Lung (tissue), 17 donors: ENCODE measurements at places on chromosomes 7 and 10. TPM values are rescaled to one million over a fixed set of nuclear protein-coding genes. Genes with fewer than 3 reads are reported as not detected.
A peak's percentile ranks its signal among the peaks of the same experiment; 100 is the strongest.

DNA sequence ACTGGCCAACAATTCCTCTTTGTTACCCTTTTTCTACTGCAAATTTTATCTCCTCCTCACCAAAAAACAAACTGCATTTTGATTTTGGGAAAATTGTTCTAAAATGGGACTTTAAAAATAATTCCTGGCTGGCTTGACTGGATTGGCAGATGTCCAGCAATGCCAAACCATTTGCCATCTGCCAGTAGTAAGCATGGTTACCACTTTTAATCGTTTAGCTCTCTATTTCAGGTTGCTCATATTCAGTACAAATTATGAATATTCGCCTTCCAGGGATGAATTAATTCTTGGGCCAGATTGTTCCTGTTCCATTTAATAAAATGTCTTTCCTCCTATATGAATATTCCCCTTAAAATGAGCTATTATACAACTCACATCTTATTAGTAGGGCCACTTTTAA lies 35.7 kb downstream of the SMNDC1 start:
- no peaks in the 10 kb centered on the region for H3K36me3 ChIP-seq
- no peak for DNase-seq
- H3K4me1 ChIP-seq, result no peaks in the 10 kb centered on the region
- H3K27ac ChIP-seq, result peak overlapping the region; percentile 87

DNA sequence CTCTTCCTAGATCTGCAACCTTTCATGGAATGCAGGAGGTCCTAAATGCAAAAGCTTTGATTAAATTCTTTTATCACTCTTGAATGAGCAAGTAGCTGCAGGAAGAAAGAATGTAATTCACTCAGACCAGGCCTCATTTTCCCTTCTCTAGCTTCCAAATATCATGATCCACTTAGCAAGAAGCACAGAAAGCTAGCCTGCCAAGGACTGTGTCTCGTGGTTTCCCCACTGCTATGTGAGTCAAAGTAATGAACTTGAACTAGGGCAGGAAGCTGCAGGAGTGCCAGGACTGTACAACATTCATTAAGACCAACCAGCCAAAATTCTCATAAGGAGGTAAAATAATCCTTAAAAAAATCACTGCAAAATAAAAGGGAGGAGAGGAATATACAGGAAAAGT lies 379.2 kb downstream of the CALN1 start:
- peak; percentile 34 for DNase-seq
- H3K4me1 ChIP-seq, result no peaks in the 10 kb centered on the region
- H3K27me3 ChIP-seq, result no peaks in the 10 kb centered on the region
- H3K4me3 ChIP-seq, result no peak overlapping the region

GRCh38 chr7:101538596-101539459 lies 90.3 kb downstream of the MYL10 start:
- H3K4me1 ChIP-seq, result no peaks in the 10 kb centered on the region
- H3K27ac ChIP-seq, result no peak overlapping the region
- H3K4me3 ChIP-seq, result no peak overlapping the region
- peak; percentile 78 for DNase-seq
- no peaks in the 10 kb centered on the region for H3K36me3 ChIP-seq

DNA sequence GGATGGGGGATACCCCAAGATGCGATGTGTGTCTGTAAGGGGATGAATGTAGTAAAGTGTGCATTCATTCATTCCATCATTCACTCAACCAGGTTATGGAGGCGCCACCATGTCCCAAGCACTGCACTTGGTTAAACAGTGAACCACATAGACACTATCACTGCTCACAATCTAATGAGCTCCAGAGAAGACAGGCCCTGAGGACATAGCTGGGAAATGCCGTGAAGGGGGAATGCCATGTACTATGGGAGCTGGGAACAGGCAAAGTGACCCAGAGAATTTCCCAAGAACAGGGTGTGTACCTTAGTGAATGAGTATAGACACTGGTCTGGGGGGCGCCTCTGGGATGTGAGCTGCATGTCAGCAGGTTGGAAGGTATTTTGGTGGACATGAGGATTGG lies 44.5 kb upstream of the LBX1 start:
- H3K4me1 ChIP-seq, result no peaks in the 10 kb centered on the region
- peaks cover 2% of the 10 kb centered on the region for H3K27me3 ChIP-seq
- no peak overlapping the region for H3K27ac ChIP-seq

Gene ANKRD30A
- total RNA-seq, result not detected

Gene TMEM139
- 12.2 TPM for total RNA-seq

Gene DGKI
- total RNA-seq, result 0.52 TPM
